Peyer's patch (tissue), 4 donors: ENCODE measurements at places on chromosomes 2 and 18. TPM values are rescaled to one million over a fixed set of nuclear protein-coding genes. Genes with fewer than 3 reads are reported as not detected.

- DNase-seq, result no peak
Measured at GRCh38 chr2:160377204-160377995, 116.2 kb downstream of the RBMS1 start.

GRCh38 chr2:169464882-169465281 is 14.4 kb upstream of the BBS5 start:
- DNase-seq, result no peak

GRCh38 chr18:73638709-73639108 is 508.9 kb downstream of the FBXO15 start:
- no peak for DNase-seq

DNA sequence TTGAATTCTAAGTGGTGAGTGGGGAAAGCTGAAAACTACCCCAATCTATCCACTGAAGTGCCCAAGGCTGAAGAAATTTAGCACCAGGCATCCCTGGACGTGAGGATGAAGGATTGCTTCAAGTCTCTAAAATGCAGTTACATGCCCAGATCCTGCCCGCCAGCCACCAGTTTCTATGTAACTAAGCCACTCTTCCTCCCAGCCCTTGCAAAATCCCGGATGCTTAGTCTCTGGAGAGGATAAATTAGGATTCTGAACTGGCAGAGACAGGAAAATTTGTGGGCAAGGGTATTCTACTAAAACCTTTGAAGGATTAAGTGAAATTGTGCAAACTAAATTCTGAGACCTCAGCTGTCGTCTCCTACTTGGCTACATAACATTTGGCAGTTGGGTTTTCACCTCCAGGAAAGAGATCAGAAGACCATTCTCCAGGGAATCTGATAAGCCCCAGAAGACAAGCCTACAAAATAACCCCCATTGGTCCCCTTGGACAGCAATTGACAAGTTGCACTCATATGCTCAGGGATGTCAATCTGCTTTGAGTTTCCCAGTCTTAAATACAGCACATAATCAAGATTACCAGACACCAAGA is 93.9 kb upstream of the CD226 start:
- DNase-seq, result no peak

DNA sequence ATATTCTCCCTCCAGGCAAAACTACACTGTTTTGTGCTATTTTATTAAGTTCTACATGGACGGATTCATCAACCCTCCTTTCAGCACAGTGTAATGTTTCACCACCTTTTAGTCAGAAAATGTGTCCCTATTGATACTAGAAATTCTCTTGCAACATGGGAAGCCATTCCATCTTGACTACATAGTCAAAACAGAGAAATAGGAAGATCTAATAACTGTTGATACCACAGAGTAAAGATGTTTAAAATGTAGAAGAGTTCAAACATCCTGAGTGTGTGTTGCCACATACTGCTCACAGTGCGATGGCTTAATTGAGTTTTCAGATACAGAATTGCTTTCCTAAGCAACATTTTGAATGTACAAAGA is 492.2 kb upstream of the RAB12 start:
- no peak for DNase-seq

DNA sequence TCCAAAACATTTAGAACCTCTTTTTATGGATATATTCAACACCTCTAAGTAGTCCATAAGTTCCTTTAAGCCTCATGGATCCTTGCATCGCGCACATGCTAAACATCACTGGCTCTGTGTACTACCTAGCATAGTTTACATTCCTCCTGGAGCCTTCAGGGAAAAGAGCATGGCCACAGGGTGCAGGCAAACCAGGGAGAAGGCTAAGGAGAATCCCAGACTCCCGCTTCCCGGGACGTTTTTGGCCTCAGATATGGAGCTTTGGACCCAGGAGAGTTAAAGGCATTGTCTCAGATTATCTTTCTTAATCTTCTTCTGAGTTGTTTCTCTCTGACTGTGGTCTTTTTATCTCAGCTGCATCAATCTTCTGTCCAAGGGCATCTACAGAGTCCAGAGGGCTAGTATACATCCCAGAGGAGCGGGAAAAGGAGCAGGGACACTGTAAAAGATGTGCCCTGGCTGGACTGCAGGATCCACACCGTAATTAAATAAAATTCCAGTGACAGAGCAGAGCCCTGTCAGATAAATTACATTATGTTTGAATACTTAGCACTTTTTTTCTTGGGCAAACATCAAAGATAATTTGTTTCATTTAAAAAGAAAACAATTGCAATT is 36.9 kb downstream of the RIT2 start:
- no peak for DNase-seq

DNA sequence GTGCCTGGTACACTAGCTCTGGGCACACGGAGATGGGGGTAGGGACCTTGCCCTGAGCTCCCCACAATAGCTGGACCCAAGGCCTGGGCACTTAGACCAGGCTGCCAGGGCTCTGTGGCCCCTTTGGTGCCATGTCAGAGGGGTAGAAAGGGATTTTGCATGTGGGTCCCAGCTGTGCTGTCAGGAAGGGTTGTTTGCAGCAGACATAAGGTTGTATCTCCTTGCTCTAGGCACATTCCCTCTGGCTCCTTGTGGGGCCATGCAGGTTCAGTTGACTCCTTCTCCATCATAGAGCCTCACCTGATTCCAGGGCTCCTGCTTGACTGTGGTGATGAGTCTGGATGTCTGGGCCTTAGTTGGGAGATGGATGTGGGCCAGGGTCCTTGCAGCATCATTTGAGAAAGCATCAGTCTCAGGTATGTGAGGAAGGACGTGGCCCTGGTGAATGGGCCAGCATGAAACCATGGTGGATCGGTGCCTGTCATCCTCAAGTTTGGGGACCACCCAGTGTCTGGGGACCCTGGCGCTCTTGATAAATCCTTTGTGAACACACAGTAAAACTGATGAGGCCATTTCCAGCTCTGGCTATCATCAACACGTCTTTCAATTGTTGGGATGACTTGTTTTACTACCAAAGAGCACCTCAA is 461.9 kb upstream of the HS6ST1 start:
- DNase-seq, result no peak

Gene PTRHD1
- total RNA-seq, result 38.7 TPM

Gene LIPT1
- 23.9 TPM for total RNA-seq

Gene KRCC1
- 40.4 TPM for total RNA-seq

Gene MARCO
- 3.3 TPM for total RNA-seq

Gene HOXD11
- not detected for total RNA-seq
